ENCODE measurements at places on chromosomes 5 and 9.

DNA sequence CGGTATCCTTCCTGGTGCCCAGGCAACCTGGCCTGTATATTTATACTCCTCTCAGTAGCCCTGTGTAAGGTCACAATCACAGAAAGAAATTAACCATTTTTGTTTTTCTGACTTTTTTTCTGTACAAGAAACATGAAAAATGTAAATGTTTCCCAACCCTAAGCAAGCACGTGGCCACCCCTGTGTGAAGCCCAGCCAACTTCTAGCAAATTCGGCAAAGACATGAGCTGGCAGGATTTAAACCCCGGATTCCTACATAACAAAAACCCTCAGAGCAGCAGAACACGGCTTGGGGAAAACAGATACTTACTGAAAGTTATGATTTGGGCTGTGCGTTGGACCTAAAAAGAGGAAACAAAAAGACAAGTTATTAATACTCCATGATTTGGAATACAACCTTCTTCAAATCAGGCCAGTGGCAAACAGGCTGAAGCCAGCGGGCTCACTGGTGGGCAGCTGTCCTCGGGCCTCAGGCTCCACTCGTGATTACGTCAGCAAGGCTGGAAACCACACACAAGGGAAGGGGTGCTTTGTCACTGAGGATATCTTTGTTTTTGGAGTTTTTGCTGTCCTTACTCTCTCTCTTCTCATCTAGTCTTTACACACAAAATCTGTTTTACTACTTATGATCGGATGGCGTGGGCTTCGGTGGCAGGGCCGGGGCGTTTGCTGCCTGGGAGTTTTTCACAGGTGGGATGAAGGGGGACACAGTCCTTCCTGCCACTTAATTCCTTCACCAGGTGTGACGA is 194.1 kb downstream of the ROR2 start:
- no peak for DNase-seq

DNA sequence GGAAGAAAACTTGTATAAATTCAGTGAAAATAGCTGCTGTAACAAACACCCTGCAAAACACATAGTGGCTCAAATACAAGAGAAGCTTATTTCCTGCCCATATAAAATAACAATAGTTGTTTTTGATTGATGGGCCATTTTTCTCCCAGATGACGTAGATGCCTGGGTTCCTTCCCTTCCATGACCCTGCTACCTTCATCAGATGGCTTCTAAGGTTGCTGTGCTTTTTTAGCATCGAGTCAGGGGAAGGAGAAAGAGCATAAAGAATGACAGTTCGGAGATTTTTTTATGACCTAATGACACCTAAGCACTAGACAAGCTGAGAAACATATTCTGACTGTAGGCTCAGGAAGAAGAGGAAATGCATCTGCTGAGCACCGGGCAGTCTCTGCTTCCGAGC is 34.7 kb upstream of the DPYSL3 start:
- DNase-seq, result no peak

- no peak for DNase-seq
These were observed 52.1 kb downstream of the SEMA4D start for GRCh38 chr9:89445801-89446251.

- no peak for DNase-seq
These were observed 17.1 kb downstream of the OTP start for GRCh38 chr5:77621440-77621839.

- DNase-seq, result no peak
These were observed 136.3 kb downstream of the FOXD1 start for GRCh38 chr5:73312146-73312871.

DNA sequence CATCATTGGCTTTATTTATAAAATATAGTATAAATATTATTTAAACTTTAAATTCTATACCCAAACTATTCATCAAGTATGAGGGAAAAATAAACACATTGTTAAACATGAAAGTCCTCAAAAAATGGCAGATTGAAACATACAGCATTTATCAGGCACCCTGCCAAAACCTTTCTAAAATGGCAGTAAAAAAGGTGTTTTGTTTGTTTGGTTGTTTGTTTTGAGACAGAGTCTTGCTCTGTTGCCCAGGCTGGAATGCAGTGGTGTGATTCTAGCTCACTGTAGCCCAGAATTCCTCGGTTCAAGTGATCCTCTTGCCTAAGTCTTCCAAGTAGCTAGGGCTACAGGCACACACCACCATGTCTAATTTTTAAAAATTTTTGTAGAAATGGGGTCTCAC is 60.1 kb upstream of the ECM2 start:
- DNase-seq, result no peak

Measured in activated naive CD4-positive, alpha-beta T cell (primary cell).